ENCODE measurements at places on chromosomes 12 and 14.
A peak's percentile ranks its signal among the peaks of the same experiment; 100 is the strongest.

DNA sequence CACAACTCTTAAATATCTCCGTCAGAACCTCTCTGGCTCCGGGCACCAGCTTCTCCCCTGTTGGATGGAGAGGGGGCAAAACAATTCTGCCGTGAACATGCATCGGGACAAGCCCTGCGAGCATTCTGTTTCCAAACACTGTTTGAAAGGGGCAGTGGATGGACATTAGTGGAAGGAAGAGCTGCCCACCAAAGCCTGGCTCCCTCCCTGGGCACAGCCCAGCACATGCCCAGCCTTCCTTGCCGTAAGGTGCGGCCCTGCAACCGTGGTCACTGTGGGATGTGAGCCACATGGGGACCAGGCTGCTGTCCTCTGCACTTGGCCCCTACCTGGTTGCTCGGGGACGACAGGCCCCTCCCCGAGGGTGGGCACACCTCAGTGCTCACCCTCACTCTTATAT is 54.0 kb downstream of the TRAFD1 start:
- no peak for DNase-seq

GRCh38 chr12:76201316-76201715 is 116.8 kb upstream of the NAP1L1 start:
- DNase-seq, result no peak

DNA sequence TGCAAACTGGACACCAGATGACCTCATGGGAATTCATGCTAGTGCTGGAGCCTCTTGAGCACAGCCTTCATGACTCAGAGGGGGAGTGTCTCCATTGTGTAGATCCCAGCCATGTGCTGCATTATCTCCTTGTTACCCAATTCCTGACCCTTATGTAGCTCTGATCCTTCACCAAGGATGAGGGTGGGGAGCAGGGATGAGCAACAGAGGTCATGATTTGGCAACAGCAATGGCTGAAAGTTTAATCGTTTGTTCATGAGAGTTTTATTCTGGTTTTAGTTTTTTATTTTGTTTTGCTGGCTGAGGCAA is 9.5 kb upstream of the BDKRB1 start:
- no peak for DNase-seq

GRCh38 chr14:76581592-76581991 is 179.7 kb upstream of the VASH1 start:
- no peak for DNase-seq

- no peak for DNase-seq
These were observed 74.8 kb upstream of the TCL1B start for GRCh38 chr14:95611293-95611880.

GRCh38 chr12:52440821-52441319 is 6.7 kb upstream of the KRT75 start:
- DNase-seq, result no peak

- peak; percentile 24 for DNase-seq
These were observed 9.8 kb upstream of the PARP11 start for GRCh38 chr12:3882896-3883564.

GRCh38 chr12:22014783-22015144 is 31.3 kb upstream of the CMAS start:
- DNase-seq, result no peak

- DNase-seq, result peak; percentile 41
These were observed 9.8 kb downstream of the CCER1 start for GRCh38 chr12:90945070-90945649.

DNA sequence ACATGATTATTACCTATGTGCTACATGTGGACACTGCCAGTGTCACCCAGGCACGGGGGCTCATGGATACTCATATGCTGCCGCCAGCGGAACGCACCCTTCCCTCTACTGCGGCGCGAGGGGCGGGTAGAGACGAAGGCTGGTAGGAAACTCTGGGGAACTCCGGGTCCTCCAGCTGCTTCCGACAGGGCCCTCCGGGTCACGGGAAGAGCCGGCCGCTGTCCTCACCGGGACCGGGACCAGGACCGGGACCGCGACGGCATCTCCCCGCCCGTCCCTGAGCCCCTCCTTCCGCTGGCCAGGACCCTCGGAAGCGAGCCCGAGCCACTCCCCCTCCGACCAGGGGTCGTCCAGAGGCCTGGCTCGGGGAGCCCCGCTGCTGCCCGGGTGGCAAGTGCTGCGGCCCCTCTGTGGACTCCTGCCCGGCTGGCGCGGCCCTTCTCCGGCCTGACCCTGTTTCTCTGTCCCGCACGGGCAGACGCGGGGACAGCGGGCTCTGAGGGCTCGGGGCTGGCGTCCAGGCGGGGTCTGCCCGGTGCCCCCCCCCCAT is 209.6 kb downstream of the ADGRD1 start:
- DNase-seq, result no peak

DNA sequence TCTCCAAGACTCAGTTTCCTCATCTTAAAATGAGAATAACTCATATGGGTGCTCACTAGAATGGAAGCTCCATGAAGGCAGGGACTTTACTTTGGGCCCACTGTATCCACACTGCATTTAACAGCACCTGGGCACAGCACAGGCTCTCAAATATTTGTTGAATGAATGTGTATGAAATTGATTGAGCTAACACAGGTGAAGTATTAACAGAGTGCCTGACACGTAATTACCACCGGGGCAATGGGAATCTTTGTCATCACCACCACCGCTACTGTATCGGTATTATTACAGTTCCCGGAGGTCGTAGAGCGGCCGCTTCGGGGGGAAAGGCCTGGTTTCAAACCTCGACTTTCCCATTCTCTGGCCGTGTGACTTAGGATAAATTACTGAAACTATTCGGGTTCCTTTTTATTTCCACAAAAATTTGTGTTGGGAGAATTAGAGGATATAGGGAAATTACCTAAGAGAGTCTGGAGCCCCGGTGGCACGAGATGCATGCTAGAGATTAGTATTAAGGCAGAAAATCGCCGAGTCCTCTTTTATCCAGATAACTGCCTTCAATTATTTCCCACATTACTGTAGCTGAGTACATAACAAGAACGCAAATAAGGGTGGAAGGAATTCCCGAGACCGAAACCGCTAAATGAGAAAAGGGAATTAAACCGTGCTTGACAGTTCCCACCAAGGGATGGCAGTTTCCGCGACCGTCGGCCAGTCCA is 1.0 kb upstream of the RIC8B start:
- DNase-seq, result no peak

GRCh38 chr14:105140581-105140980 is 28.0 kb downstream of the JAG2 start:
- no peak for DNase-seq

- DNase-seq, result no peak
These were observed 38.4 kb upstream of the MANSC4 start for GRCh38 chr12:27818401-27818918.

DNA sequence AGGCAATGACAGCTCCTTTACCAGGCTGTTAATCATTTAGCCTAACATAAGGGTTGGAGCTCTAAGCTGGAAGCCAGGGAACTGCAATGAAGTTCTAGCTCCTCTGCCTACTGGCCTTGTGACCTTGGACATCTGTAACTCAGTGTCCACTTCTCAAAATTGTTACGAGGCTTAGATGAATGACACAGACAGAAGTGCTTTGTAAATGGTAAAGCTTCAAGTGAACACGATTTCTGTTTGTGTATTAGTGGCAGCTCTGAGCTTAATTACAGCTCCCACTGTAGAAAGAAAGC is 122.8 kb downstream of the EML1 start:
- no peak for DNase-seq

- no peak for DNase-seq
These were observed 34.4 kb upstream of the MANSC4 start for GRCh38 chr12:27814411-27814810.

- DNase-seq, result no peak
These were observed 73.3 kb downstream of the EID3 start for GRCh38 chr12:104376650-104377513.

DNA sequence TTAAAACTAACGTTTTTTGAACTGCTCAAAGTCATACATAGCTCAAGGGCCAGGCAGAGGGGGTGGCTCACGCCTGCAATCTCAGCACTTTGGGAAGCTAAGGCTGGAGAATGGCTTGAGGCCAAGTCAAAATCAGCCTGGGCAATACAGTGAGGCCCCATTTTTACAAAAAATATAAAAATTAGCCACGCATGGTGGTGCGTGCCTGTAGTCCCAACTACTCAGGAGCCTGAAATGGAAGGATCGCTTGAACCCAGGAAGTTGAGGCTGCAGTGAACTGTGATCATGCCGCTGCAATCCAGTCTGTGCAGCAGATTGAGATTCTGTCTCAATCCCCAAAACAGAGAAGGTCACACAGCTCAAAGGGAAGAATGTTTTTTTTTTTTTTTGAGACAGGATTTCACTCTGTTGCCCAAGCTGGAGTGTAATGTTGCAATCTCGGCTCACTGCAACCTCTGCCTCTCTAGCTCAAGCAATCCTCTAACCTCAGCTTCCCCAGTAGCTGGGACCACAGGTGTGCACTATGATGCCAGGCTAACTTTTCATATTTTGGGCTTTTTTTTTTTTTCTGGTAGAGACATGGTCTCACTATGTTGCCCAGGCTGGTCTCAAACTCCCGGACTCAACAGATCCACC is 2.9 kb downstream of the RBM23 start:
- DNase-seq, result no peak

GRCh38 chr12:11834104-11834812 is 184.8 kb downstream of the ETV6 start:
- DNase-seq, result no peak

- DNase-seq, result peak; percentile 76
These were observed 4.5 kb upstream of the JPH4 start for GRCh38 chr14:23582906-23583760.

DNA sequence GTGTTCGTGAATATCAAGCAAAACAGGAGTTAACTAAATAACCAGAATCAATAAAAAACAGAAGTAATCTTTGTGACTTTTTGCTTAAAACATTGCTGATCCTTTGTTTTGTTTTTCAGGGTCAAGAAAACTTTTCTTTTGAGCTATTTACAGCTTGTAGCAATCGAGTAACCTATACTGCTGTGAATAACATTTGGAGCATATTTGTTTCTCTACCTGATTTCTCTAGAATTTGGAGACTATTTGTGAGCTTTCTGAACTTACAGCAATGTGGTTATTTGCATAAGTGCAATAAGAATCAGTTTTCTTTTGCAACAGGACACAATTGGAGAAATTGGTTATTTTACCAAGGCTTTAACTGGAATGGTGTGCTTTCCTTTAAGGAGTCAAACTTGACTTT is 7.3 kb upstream of the ETNK1 start:
- no peak for DNase-seq

GRCh38 chr14:103767336-103767894 is 51.8 kb downstream of the ZFYVE21 start:
- DNase-seq, result no peak

DNA sequence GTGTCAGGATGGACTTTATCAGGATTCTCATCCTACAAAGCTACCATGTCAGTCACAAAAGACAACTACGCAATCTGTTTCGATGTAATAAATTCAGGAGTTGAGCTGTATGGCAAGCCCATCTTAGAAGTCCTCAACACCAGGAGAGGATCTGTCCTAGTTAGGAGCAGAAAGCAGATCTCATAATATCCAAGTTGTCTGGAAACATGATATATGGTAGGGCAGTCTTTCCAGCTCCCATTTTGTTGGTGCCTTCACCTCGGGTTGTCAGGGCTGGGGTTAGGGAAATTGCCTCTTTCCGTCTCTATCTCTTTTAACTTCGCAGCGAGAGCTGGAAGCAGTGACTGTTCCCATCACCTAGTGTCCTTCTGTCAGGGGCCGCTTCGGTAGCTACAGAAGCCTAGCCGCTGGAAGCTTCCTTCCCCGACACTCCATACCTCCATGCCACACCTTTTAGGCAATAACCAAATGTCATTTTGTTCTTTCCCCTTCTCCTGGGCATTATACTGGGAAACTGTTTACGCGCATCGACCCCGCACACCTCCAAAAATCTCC is 1.4 kb downstream of the NIN start:
- DNase-seq, result peak; percentile 64

All from cerebellar cortex (tissue), 1 donor.